ENCODE measurements at places on chromosomes 3 and 15.

- no peak for DNase-seq
These were observed 116.5 kb upstream of the CMC1 start for GRCh38 chr3:28124882-28125281.

- no peak for DNase-seq
These were observed 17.9 kb downstream of the PXK start for GRCh38 chr3:58350627-58351013.

GRCh38 chr3:98793971-98794370, 30.8 kb downstream of the ST3GAL6 start:
- no peak for DNase-seq

DNA sequence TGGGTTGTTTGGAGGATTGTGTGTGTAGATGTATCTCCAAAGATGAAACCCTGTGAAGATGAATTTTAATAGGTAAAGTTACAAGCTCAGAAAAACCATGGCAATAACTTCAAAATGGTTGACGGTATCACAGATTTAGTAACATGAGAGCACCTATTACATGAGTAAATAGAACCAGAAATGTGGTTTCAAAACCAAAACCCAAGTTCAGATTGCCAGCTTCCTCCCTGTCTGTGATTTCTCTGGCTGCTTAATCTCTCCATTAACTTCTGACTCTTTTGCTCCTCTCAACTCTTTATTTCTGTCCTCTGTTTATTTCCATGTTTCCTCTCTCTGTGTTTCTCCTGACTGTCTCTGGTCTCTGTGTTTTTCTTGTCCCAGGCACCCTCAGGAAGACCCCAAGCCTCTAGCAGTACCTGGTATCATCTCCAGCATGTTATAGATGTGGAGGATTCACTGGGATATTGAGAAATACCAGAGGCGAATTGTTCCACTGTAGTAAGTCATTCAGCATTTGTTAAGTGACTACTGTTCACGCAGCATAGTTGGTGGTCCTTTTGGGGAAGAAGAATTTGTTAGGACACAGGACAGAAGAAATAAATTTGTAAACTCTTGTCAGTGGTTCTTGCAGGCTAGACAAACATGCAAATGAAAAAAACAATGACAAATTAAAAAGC, 138.8 kb downstream of the BBX start:
- no peak for DNase-seq

DNA sequence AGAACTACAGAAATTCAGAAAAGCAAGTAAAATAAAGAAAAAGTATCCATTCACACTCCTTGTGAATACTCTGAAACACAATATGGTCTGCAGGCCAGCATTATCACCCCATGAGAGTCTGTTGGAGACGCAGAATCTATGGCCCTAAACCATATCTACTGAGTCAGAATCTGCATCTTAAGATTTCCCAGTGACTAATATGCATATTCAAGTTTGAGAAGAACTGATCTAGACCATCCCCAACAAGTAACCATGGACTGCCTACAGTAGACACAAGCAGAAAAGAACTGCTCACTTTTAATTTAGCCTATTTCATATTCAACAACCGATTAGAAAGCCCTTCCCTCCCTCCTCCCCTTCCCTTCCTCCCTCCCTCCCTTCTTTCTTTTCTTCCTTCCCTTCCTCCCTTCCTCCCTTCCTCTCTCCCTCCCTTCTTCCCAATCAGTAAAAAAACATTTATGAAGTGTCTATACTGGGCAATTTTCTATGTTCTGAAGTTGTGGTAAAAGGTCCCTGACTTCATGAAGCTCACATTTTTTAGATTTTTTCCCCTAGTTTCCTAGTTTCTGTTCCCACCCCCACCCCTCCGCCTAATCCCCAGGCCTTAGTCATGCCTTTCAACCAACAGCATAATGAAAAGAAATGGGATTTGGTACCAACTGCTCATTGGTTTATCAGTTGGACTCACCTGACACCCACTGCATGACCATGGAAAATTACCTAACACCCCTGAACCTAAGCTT, 125.2 kb downstream of the CNTN3 start:
- DNase-seq = no peak

- DNase-seq = no peak
These were observed 36.6 kb downstream of the CPN2 start for GRCh38 chr3:194314388-194315068.

GRCh38 chr3:52029053-52029452, 27.3 kb downstream of the DUSP7 start:
- DNase-seq = no peak

- DNase-seq = no peak
These were observed 8.1 kb upstream of the LRRK1 start for GRCh38 chr15:100911086-100911485.

- no peak for DNase-seq
These were observed 67.8 kb upstream of the ZBED2 start for GRCh38 chr3:111662907-111663306.

DNA sequence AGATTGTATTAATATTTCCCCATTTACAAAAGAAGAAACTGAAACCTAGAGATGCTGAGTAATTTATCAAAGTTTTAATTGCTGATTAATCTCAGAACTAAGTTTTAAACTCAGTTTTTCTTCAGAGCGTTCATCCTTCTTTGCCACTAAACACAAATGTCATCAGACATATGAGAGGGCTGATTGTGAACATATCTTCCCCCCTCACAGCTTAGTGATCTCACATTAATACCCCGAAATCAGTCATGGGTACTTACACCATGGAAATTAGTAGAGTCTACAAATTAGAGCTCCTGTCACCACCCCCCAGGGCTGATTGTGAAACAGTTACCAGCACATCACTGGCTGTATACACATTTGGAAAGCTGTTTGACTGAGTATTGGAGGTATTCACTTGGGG, 189.3 kb upstream of the SGO1 start:
- no peak for DNase-seq

- no peak for DNase-seq
These were observed 4.7 kb upstream of the COL6A5 start for GRCh38 chr3:130340766-130341165.

DNA sequence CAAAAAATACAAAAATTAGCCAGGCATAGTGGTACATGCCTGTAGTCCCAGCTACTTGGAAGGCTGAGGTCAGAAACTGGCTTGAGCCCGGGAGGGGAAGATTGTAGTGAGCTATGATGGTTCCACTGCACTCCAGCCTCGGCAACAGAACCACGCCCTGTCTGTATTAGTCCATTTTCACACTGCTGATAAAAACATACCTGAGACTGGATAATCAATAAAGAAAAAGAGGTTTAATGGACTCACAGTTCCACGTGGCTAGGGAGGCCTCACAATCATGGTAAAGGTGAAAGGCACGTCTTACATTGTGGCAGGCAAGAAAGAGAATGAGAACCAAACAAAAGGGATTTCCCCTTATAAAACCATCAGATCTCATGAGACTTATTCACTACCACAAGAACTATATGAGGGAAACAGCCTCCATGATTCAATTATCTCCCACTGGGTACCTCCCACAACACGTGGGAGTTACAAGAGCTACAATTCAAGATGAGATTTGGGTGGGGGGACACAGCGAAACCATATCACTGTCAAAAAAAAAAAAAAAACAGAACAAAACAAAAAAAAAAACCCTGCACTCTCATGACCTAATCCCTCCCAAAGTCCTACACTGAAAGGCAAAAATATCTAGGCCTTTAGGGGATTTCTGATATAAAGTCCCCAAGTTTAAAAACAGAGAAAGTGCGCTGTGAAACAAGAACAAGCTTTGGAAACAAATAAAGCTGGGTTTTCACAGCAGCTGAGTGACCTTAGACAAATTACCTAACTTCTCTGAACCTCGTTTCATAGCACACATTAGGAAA, 224.7 kb downstream of the IGSF11 start:
- no peak for DNase-seq

All from activated CD4-positive, alpha-beta T cell treated with anti-CD3 and anti-CD28 coated beads, Interleukin-2, amount 50 U/mL, for 4 hours (primary cell).